ENCODE measurements at places on chromosomes 16 and 17.

- DNase-seq, result no peak
Measured at GRCh38 chr17:4098521-4099209, 44.2 kb downstream of the ZZEF1 start.

GRCh38 chr16:89827383-89828198 is 684 bp upstream of the SPIRE2 start:
- DNase-seq, result no peak

DNA sequence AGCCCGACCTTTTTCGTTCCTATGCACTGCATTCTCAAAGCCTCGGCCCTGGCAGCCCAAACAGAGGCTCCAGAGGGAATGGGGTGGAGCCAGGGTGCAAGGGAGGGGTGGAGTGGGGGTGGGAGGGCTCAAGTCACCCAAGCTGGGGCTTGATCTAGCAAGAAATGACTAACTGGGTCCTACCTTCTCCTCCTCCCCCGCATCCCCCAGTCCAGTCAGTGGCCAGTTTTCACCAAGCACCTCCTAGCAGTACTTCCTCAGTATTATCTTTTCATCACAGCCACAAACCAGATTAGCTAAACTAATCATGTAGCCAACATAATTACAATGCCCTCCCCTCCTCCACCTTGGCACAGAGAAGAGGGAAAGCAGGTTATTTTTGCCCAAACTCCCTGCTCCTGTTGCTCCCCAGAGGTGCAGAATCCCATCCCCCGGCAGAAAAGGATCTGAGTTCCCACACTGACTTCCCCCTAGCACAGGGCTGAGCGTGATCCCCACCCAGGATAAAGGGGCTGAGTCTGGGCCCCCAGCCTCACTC is 2.2 kb downstream of the JUP start:
- no peak for DNase-seq

DNA sequence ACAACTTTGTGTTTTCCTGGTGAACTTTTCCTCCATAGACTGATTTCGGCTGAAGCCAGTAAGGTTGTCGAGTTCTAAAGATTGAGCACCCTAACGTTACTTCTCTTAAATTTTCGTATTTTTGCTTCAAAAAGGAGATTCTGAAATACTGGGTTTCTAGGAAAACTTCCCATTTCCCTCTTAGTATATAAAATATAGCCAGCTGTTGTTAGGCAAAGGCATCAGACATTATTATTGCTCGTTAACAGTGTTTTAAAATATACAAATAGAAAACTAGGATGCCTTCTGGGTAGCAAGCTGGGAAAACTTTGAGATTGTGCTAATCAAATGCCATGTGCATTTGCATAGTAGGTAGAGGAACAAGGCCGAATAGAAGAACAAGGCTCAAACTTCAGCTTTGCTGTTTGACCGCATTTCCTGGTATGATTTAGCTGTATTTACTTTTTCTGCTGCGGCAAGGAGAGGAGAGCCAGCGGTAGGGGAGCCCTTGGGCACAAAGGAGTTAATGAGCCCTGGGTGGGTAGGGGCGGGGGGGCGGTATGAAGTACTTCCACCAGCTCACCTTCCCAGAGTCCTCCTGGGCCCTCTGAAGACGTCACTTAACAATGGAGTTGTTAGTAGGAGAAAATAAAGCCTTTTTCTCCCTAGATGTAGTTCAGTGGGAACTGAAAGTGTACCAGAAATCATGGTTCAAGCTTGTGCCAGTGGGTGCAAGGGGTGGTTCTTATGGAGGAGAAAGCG is 151.9 kb downstream of the MSI2 start:
- no peak for DNase-seq

DNA sequence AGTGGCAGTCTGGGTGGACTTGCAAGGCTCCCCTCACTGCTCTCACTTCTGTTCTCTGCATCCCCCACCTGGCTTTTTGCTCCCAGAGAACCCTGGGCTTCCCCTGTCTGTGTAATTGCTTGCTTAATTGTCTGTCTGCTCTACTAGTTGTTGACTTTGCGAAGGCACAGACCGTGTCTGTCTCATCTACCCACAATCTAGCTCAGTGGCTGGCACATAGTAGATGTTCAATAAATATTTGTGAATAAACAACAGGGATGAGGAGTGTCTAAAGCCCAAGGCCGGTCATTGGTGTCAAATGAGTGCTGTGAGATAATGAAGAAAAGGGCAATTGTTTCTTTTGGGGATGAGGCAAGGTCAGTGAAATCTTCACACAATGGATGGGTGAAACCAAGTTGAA is 2.8 kb upstream of the SEZ6 start:
- DNase-seq, result no peak

DNA sequence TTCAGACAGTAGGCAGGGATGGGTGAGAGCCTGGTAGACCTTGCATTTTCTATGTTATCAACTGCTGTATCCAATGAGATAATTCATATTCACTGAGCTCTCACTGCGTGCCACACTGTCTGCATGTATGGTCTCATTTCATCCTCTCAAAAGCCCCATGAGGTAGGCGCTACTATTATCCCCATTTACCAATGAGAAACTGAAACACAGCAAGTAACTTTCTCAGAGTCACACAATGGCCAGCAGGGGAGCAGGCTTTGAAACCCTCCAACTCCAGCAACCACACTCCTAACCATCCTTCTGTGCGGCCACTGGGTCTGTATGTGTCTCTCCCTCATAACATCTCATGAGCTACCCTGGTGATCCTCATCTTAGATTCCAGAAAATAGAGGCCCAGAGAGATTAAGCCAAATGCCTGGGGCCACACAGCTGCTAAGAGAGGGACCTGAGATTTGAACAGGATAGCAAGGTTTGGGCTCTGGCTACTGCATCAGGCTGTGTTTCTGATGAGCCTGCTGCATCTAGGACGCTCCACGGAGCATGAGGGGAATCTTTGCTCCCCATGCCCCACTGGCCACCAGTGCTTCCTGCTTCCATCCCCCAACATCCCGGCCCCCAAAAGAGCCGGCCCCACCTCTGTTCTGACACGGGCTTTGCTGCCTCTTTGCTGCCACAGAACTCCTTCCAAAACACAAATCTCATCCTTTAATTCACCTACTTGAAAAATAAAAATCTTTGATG is 3.2 kb downstream of the CCR7 start:
- no peak for DNase-seq

GRCh38 chr16:17334096-17334495 is 136.7 kb downstream of the XYLT1 start:
- no peak for DNase-seq

DNA sequence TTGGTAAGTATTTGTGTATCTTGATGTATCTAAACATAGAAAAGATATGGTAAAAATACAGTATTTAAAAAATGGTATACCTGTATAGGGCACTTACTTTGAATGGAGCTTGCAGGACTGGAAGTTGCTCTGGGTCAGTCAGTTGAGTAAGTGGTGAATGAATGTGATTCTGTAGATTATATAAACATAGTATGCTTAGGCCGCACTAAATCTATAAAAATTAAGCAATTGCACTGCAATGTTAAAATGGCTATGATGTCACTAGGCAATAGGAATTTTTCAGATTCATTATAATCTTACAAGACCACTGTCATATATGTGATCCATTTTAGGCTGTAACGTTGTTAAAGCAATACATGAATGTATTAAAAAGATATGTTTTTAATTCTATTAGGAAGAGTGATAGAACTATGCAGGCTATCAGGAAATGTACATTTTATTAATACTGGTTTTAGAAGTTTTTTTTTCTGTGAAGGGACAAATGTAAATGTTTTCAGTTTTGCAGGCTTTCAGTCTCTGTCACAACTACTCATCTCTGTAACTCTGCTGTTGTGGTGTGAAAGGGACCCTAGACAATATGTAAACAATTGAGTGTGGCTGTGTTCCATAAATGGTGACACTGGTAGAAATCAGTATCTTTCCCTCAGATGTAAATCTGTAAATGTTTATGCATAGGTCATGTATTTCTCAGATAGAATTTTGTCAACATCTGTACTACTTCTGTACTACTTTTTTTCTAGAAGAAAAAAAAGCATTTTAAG is 10.5 kb downstream of the CBFB start:
- no peak for DNase-seq

- DNase-seq, result no peak
Measured at GRCh38 chr16:83619381-83620150, 188.2 kb upstream of the HSBP1 start.

DNA sequence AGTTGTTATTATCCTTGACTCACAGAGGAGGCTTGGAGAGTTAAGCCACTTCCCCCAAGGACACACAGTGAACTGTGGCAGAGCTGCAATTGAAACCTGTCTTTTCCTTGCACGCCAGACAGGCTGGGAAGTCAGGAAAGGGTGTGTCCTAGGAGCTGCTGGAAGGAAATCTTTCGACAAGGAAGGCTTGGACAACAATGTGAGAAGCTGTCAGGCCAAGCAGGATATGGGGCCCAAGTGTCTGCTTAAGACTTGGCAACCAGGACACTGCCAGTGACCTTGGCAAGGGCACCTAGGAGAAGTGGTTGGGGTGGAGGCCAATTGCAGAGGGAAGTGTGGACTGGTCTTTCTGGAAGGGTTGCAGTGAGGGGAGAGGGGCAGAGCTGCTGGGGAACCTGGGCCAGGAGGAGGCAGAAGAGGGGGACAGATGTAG is 2.1 kb upstream of the CAMKK1 start:
- DNase-seq, result no peak

GRCh38 chr17:50532452-50533024 is at the start of gene EPN3:
Gene EPN3, plus strand, starts transcription at chr17:50532735. Its CDS starts 3,822 bp downstream, at chr17:50536557.
- DNase-seq, result no peak

DNA sequence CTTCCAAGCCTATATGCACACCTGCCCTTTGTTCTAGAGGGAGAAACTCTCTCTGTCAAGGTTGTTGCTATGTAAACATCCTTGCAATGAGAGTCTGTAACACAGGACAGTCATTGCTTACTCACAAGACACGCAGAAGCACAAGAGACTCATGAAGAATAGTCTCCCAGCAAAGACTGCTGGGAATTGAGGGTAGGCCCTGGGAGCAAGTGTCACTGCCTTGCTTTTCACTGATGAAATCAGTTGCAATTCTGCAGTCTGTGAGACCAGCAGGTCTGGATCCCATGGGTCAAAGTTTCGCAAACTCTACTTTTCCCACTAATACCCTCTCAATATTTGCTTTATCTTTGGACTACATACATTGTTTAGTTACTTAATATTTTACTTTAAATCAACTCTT is 177.4 kb downstream of the FTO start:
- DNase-seq, result no peak

- DNase-seq, result no peak
Measured at GRCh38 chr17:6947745-6948144, 48.1 kb upstream of the ALOX12 start.
